ENCODE measurements at places on chromosomes 12 and 14.

DNA sequence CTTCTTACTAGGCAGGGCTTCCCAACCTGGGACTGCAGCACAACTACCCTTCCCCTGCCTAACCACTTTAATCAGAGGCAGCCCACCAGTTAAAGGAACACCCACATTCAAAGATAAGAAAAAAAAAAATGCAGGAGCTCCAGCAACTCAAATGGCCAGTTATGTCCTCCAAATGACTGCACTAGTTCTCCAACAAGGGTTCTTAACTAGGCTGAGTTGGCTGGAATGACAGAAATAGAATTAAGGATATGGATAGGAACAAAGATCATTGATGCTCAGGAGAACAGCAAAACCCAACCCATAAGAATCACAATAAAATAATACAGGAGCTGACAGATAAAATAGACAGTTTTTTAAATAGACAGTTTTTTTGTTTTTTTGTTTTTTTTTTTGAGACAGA is 154.2 kb downstream of the PLCZ1 start:
- no peak for DNase-seq

GRCh38 chr14:31961896-31962295 is 115.2 kb upstream of the ARHGAP5 start:
- DNase-seq: no peak

GRCh38 chr14:69010648-69011047 is 31.5 kb upstream of the ACTN1 start:
- no peak for DNase-seq

GRCh38 chr12:76674669-76675315 is 89.1 kb upstream of the ZDHHC17 start:
- no peak for DNase-seq

DNA sequence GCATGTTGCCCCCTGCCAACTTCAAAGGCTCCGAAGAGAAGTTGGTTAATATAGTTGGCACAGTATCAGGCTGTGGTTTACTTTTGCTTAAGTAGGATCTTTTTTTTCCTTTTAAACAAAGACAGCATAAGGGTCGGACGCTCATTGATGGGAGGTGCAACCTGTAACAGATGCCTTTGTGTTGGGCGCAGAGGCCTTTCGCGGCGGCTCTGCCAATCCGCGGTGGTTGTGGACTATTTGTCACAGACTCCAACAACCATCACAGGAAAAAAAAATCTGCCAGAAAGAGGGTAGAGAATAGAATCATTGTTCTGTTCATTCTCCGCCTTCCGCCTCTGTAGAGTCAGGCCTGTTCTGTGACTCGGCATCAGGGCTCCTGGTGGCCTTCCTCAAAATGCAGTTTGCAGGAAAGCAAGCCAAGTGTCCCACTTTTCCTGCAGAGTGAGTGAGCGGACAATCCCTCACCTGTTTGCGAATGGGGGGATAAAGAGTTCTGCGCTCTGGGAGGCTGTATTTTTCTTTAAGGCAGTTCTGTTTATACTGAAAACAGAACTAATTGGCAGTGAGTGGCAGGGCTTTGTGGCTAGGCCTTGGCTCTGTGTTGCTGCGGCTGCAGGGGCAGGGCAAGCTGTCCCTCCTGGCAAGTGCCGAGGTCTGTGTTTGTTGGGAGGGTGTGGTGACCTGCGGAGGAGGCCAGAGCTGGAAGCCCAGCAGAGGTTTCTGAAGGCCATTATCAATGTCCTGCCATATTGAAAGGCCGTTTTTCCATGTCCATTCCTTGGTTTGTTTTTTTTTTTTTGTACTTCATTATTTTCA is 83.0 kb upstream of the PIWIL1 start:
- DNase-seq: no peak

GRCh38 chr12:109642506-109643132 is 69.0 kb downstream of the MVK start:
- no peak for DNase-seq

DNA sequence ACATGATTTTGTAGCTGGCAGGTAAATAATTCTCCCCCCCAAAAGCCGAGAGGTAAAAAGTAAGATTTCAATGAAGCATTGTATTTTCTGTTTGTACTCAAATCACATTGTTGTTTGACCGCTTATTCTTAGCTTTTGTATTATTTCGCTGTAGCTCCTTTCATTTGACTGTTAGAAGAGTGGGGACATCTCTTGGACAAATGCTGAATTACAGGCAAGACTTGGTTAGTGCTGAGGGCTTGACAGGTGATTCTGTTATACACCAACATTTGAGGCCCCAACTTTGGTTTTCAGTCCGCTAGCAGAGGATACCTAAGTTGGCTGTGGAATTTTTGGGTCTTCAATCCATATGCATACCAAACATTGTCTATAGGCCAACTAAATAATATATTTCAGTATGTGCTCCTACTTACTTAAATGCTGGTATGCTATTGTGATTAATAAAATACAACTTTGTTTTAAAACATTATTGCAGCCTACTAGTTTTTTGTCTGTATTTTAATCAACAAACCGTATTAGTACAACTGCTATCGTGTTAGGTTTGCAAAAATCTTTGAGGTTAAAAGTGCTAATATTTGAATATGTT is 102.2 kb downstream of the ERC1 start:
- no peak for DNase-seq

- no peak for DNase-seq
These were observed 5.9 kb upstream of the GDF11 start for GRCh38 chr12:55736780-55737580.

DNA sequence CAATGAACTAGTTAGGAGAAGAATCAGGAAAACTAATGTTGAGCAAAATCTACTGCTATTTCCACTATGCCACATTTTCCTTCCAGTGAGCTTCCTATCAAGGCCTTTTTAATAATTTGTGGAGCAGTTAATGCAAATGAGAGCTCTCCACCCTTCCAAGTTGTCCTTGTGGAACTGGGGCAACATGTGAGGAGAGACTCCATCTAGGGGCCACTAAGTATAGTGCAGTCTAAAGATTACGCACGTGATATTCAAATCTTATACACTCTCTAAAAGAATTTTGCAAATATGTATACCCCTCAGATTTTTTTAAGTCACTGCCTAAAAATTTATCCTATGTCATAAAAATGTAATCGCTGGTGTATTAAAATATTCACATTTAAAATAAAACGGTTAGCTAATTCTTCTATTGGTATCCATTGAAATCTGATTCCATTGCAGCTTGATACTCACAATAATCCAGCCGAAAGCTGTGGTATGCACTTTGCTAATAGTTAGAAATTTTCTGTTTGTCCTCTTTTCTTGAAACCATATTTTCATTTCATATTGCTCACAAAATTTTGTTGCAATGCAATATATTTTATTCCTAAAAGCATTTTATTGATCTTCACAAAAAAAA is 100.1 kb downstream of the PAH start:
- DNase-seq: no peak

GRCh38 chr14:79656056-79656455 is 555.2 kb downstream of the DIO2 start:
- DNase-seq: no peak

- DNase-seq: no peak
These were observed 134.2 kb downstream of the ESRRB start for GRCh38 chr14:76510181-76510580.

DNA sequence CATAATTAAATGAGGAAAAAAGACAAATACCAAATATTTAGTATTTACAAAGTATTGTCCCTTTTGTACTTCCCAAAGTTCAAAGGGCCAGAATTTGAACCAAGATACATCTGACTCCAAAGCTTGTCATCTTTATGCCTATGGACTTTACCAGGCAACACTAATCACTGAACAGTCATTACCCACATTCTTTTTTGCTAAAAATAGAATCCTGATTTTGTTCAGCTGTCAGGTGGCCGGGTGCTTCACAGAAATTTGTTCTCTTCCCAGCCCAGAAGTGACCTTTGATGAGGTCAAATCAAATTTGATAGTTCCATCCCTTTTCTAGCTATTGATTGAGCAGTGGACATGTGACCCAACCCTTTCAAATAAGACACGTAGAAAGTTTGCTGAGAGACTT is 121.6 kb downstream of the LLPH start:
- DNase-seq: no peak

GRCh38 chr14:85853996-85854526 is 324.1 kb downstream of the FLRT2 start:
- no peak for DNase-seq

GRCh38 chr14:68664225-68664681 is 128.6 kb downstream of the ZFP36L1 start:
- peak; percentile 21 for DNase-seq

- DNase-seq: no peak
These were observed 10.3 kb downstream of the FBRSL1 start for GRCh38 chr12:132500142-132500855.

Data from coronary artery (tissue), 2 donors.